NT2/D1 (cell line): ENCODE measurements at places on chromosomes 5 and 9.

- DNase-seq = no peak
Measured at GRCh38 chr5:27810458-27810857, 772.1 kb upstream of the CDH9 start.

- no peak for DNase-seq
Measured at GRCh38 chr9:89448821-89449220, 49.1 kb downstream of the SEMA4D start.

- DNase-seq = no peak
Measured at GRCh38 chr5:39616131-39616530, 191.4 kb upstream of the DAB2 start.

- no peak for DNase-seq
Measured at GRCh38 chr5:7331131-7331530, 64.8 kb upstream of the ADCY2 start.

- no peak for DNase-seq
Measured at GRCh38 chr9:89592213-89592815, 12.5 kb upstream of the GADD45G start.

GRCh38 chr5:5235685-5236084 lies 95.6 kb downstream of the ADAMTS16 start:
- no peak for DNase-seq

- no peak for DNase-seq
Measured at GRCh38 chr5:17763301-17763700, 129.0 kb downstream of the TAF11L14 start.
